ENCODE measurements at places on chromosomes 11 and 22.
A peak's percentile ranks its signal among the peaks of the same experiment; 100 is the strongest.

DNA sequence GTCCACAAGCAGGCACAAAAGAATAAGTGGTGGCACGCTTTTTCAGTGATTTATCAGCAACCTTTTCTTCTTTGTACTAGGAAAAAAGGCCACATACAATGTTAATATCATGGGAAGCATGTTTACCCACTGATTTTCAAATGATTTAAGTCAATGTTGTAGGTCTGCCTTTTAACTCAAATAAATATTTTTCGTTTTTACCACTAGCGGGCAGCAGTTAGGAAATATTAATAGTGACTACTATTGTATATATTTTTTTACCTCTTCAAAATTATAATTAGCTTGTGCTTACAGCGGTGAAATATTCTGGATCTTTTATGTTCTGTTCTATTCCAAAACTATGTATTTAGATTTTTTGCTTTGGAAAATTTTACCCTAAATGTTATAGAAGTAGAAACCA lies 6.4 kb upstream of the SLC17A6 start:
- no peak for DNase-seq

DNA sequence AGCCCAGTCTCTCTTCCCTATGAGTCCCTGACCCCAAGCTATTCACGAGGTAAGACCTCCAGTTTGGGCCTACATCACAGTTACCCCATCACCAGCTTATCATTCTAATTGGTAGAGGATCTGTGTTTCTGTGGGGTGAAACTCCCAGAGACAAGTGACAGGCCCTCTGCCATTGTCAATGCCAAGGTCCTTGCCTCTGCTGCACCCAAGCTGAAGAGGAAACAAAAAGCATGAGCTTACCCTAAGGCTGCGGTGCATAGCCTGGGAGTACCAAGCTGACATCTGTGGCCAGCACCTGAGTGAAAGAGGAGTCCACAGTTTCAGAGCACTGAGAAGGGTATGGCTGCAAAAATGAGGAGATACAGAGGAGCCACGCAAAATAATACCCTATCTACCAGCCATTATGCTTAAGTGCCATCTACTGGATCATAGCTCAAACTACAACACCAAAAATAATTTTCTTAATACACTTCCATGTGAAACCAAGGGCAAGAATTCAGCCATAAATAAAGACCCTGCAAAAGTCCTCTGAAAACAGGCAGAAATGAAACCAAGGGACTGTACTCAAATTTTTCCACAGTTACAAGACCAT lies 62.3 kb upstream of the ANO5 start:
- DNase-seq: no peak

DNA sequence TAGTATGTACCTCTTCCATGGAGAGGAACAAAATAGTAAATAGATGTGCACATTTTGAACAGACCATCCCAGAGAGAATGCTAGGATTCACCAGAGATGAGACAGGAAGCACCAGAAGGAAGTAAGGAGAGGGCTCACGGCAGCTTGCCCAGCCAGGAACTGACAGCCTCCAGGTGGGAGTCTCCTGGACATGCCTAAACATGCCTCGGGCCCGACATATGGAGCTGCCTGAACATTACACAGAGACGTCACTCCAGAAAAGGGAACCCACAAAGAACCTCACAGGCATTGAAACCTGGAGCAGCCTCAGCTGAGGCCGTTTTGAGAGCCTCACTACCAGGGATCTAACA lies 67.4 kb downstream of the BRD1 start:
- DNase-seq: peak; percentile 13

DNA sequence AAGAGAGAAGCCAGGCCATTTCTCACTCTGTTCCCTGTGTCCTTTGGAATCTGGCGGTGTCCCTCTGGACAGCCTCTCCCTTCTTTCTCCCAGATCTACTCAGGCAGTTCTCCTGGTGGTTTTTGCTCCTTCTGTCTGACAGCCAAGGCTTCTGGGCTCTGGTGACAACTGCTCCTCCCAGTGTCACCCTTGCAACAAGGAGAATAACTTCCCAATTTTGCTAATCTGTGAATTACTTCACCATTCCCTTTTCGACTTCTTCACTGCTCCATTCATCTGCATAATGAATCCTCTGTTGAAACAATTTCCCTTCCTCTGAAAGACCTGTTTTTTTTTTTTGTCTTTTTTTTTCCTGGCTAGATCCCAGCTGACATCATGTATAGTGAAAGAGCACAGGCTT lies 56.3 kb upstream of the PDE3B start:
- DNase-seq: no peak

DNA sequence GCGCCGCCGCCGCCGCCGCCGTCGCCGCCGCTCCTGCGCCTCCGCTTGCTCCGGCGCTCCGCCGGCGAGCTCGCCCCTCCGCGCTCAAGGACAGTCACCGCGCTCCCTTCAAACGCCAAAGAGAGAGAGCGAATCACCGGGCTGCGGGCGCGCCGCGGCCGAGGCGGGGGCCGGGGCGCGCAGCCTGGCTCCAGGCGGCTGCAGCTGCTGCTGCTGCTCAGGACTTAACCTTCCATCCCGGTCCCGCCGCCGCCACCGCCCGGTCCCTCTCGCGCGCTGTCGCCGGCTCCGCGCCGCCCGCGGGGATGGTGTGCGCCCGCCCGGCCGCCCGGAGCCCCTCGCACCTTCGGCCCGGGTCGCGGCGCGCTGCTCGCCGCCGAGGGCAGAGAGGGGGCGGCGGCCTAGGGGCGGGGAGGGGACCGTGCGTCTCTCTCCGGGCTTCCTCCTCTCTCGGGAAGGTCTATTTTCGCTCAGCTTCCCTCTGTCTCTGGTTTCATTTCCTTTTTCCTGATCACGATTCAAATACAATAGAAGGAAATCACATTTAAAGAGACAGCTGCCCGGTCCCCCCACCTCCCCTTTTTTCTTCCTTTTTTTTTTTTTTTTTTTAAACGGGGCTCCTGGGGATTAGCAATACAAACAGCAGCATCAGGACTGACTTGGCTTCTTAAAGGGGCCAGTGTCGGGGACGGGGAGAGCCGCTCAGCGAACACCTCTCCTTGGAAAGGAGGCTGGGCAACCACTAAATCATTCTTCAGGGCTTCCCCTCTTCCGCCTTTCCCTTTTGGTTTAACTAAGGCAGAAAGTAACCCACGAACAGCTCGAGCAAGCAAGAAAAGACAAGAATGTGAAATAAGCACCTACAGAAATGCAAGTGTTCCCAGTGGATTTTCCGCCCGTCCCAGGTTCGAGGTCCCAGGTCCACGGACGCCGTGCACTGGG lies 22.1 kb downstream of the LMO2 start:
- DNase-seq: peak; percentile 92

GRCh38 chr22:29032014-29032475 lies 29.6 kb downstream of the C22orf31 start:
- no peak for DNase-seq

DNA sequence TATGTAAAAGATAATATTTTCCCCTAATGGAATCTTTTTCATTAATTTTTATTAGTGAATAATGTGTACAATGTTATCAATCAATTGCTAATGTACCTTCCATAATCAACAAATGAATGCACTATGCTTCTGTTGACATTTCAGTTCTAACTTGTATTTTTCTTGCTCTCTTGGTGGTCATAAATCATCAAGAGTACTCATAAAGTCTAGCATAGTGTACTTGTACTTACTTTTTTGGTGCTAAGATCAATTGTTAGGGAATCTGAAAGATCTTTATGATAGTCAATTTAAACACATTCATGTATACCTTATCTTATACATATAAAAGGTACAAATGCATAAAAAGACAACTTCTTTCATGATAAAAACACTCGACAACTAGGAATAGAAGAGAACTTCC lies 10.5 kb downstream of the ENTHD1 start:
- no peak for DNase-seq

DNA sequence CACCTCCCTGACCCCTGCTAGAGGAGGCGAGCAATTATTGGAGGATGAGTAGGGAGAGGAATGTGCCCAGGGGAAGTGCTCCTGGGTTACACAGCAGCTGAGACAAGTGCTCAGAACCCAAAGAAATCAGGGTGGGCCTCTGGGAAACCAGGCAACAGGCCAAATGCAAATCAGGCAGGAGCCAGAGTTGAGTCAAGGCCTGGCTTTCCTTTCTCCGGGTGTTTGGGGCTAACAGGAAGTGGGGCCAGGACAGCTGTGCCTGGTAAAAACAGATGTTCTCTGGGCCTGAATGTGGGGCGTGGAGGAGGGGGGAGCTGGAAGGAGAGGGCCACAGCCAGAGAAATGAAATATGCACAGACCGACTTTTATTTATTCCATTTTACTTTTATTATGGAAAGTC lies 22.0 kb downstream of the MFNG start:
- DNase-seq: no peak

All from dermis microvascular lymphatic vessel endothelial cell (primary cell).